ENCODE measurements at places on chromosomes 13 and 19.

- DNase-seq, result no peak
These were observed 8.9 kb upstream of the SLC15A1 start for GRCh38 chr13:98761126-98761985.

- DNase-seq, result no peak
These were observed 23.5 kb downstream of the TFDP1 start for GRCh38 chr13:113607889-113608635.

DNA sequence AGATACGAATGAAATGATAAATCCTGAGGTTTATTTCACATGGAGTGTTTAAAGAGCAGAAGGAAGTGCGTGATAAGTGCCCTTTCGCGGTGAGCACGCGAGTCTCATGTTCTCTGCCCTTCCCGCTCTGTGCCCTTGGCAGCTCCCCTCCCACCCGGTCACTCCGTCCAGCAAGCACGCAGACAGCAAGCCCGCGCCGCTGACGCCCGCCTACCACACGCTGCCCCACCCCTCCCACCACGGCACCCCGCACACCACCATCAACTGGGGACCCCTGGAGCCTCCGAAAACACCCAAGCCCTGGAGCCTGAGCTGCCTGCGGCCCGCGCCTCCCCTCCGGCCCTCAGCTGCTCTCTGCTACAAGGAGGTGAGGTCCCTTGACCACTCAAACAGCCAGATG, 37.4 kb upstream of the TEX29 start:
- DNase-seq, result no peak

GRCh38 chr19:38710928-38711725, 33.1 kb downstream of the CAPN12 start:
- no peak for DNase-seq

DNA sequence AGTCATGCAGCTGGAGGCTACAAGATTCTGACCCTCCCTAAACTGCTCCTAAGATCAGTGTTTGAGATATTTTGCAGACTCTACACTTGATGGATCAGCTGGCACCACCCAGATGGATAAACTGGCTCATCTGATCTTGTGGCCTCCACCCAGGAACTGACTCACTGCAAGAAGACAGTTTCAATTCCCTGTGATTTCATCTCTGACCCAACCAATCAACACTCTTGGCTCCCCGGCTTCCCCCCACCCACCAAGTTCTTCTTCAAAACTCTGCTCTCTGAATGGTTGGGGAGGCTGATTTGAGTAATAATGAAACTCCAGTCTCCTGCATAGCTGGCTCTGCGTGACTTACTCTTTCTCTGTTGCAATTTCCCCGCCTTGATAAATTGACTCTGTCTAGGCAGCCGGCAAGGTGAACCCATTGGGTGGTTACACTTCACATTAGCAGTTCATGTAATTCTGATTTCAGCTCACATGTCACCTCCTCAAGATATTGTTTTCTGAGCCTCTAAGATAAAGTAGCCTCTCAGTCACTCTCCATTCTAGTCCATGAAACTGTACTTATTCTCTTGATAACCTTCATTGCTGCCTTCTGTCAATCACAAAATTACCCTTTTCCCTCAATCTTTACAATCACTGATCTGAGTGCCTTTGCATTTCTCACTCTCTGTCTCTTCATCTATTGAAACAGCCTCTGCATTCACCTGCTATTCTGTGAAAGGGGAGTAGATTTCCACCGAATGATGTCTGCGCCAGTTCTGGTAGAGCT, 9.9 kb upstream of the FPR3 start:
- no peak for DNase-seq

GRCh38 chr19:53808710-53809125, 15.4 kb downstream of the NLRP12 start:
- no peak for DNase-seq

- no peak for DNase-seq
These were observed 16.5 kb downstream of the LSM4 start for GRCh38 chr19:18306209-18306887.
